GM12878 (cell line): ENCODE measurements at places on chromosomes 4 and X. TPM values are rescaled to one million over a fixed set of nuclear protein-coding genes. Genes with fewer than 3 reads are reported as not detected.
A peak's percentile ranks its signal among the peaks of the same experiment; 100 is the strongest.

LPAR4 gene
- polyA plus RNA-seq: not detected in 2 replicates

GRCh38 chrX:139971394-139971749 lies 6.1 kb upstream of the CXorf66 start:
- no peak overlapping the region for H3K27ac ChIP-seq
- H3K4me3 ChIP-seq: no peak overlapping the region
- H3K4me1 ChIP-seq: no peaks in the 10 kb centered on the region

P2RY4 gene
- not detected in 2 replicates for polyA plus RNA-seq

TRPC5OS gene
- not detected in 2 replicates for polyA plus RNA-seq

GRCh38 chr4:48247878-48248558 lies 21.6 kb downstream of the TEC start:
- H3K36me3 ChIP-seq: no peaks in the 10 kb centered on the region
- H3K27ac ChIP-seq: peak overlapping the region; percentile 79
- peaks cover 26% of the 10 kb centered on the region for H3K4me1 ChIP-seq
- H3K4me3 ChIP-seq: no peak overlapping the region
- H3K27me3 ChIP-seq: no peaks in the 10 kb centered on the region

- H3K27ac ChIP-seq: no peak overlapping the region
- DNase-seq: no peak
- H3K36me3 ChIP-seq: no peaks in the 10 kb centered on the region
These were observed 197.2 kb downstream of the PDGFC start for GRCh38 chr4:156774422-156774821.

DNA sequence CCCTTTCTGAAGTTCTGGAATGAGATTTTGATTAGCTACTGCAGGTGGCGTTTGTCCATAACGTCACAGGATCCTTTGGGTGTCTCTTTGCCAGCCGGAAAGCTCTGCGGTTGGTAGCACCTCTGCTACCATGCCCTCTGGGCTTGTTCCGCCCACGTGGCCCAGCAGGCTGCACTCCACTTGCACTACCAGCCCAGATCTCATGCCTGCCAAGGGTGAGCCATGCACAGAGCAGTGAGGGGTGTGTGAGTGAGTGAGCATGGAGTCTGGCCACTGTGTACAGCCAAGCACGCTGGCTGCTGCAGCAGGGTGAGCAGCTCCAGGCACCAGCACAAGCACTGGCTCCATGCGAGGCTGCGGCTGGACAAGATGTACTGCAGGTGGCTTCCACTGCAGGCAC lies 6.6 kb upstream of the HNRNPD start:
- H3K36me3 ChIP-seq: no peaks in the 10 kb centered on the region
- H3K27me3 ChIP-seq: no peaks in the 10 kb centered on the region
- no peak overlapping the region for H3K27ac ChIP-seq
- DNase-seq: no peak

GRCh38 chr4:158172261-158173258 lies at the start of gene GASK1B:
GASK1B (minus strand) TSS chr4:158173025; CDS start chr4:158171375, 1,650 bp downstream.
- no peak within 1 kb of the TSS for H3K4me3 ChIP-seq
- no peak for DNase-seq
- no peak within 1 kb of the TSS for H3K27ac ChIP-seq
- no peaks in the 10 kb centered on the region for H3K4me1 ChIP-seq

DNA sequence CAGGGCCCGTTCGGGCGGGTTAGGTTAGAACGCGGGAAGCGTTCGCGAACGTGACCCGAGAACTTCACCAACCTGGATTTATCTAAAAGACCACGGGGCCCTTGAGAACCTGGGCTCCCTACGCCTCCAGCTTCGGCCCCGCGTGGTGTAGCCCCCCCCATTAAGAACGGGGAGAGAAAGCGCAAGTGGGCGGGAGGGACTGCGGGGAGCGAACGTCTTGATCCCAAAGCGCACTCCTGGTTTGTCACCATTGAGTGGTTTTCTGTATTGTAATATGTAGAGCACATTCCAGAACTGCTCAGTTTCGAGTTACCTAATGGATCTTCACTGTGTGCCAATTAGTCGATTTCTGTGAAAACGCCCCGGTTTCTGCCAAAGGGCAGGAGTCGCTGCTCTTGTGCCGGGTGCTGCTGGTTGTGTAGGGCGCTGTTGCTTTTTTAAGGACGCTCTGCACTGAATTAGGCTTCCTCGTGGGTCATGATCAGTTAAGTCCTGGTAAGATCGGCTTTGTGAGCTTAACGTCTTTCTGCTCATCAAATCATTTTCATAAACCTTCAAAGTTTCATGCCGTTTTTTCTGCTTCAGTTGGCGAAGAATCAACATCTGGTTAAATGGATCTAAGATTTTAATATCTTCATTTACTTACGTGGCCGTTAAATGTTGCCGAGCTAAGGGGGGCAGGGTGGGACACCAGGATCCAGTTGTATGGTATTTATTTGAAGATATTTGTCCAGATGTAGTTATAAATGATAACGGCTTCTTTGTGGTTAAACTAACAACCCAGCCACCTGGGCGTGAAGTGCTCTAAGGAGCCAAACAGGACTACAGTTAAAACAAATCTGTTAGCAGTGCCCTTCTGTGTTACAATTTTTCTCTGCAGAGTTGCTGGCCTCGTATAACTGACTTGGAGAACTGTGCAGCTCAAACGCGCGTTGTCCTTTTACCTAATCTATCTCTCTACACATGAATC lies 809 bp downstream of the MND1 start:
- no peaks in the 10 kb centered on the region for H3K27me3 ChIP-seq
- H3K27ac ChIP-seq: peak overlapping the region; percentile 76
- peaks cover 22% of the 10 kb centered on the region; the same call in 1 of the 2 replicates for H3K4me1 ChIP-seq
- H3K36me3 ChIP-seq: no peaks in the 10 kb centered on the region
- peak overlapping the region; percentile 93 for H3K4me3 ChIP-seq
- no peak for DNase-seq

NKX3-2 gene
- not detected in 2 replicates for polyA plus RNA-seq

GRCh38 chr4:56730097-56730496 lies 49.0 kb upstream of the HOPX start:
- H3K27me3 ChIP-seq: 0 out of 2 replicates have a peak, but pooled peaks cover 2% of the 10 kb centered on the region
- no peak overlapping the region for H3K4me3 ChIP-seq
- no peak overlapping the region for H3K27ac ChIP-seq

- no peaks in the 10 kb centered on the region for H3K36me3 ChIP-seq
- H3K27me3 ChIP-seq: no peaks in the 10 kb centered on the region; the same call in 1 of the 2 replicates
- H3K4me3 ChIP-seq: no peak overlapping the region
- peaks cover 4% of the 10 kb centered on the region; the same call in 1 of the 2 replicates for H3K4me1 ChIP-seq
These were observed 186.4 kb downstream of the BCOR start for GRCh38 chrX:39911278-39911897.

DNA sequence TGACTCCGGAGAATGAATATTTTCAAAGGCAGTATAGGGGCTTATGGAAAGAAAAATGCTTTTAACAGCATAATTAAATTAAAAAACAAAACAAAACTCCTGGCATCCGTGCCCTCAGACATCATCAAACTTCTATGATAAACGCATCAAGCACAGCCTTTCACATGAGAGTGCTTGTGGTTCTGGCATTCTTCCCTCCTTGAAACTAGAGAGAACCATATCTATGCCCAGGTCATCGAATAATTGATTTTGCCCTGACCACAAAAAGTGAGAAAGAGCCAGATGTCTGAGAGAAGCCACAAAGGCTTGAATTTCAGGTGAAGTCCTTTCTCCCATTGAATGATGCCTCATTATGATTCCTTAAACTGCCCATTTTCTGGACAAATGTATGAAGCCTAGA lies 286.8 kb downstream of the CBLL2 start:
- H3K27ac ChIP-seq: no peak overlapping the region
- H3K36me3 ChIP-seq: no peaks in the 10 kb centered on the region
- H3K4me3 ChIP-seq: no peak overlapping the region
- no peak for DNase-seq
- H3K4me1 ChIP-seq: no peaks in the 10 kb centered on the region

- H3K27ac ChIP-seq: no peak overlapping the region
- H3K27me3 ChIP-seq: no peaks in the 10 kb centered on the region
- H3K36me3 ChIP-seq: no peaks in the 10 kb centered on the region
- DNase-seq: no peak
- H3K4me3 ChIP-seq: no peak overlapping the region
These were observed 431.5 kb upstream of the BOD1L1 start for GRCh38 chr4:14059006-14059405.

PRDM8 gene
- polyA plus RNA-seq: 0.06 and 0.09 TPM in 2 replicates
